ENCODE measurements at places on chromosomes 13 and 19.

DNA sequence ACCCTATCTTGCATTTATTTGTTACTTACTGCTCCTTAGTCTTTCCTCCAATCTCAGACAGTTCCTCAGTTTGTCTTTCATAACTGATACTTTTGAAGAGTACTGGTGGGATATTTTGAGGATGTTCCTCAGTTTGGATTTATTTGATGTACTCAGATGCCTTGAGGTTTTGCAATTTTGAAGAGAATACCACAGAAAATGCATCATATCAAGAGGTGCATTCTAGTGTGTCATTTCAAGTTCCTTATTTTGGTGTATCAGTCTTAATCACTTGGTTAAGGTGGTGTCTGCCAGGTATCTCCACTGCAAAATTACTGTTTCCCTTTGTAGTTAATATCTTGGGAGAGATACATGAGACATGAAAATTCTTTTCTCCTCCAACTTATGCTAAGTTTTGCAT is 75.1 kb downstream of the URI1 start:
- DNase-seq = no peak

DNA sequence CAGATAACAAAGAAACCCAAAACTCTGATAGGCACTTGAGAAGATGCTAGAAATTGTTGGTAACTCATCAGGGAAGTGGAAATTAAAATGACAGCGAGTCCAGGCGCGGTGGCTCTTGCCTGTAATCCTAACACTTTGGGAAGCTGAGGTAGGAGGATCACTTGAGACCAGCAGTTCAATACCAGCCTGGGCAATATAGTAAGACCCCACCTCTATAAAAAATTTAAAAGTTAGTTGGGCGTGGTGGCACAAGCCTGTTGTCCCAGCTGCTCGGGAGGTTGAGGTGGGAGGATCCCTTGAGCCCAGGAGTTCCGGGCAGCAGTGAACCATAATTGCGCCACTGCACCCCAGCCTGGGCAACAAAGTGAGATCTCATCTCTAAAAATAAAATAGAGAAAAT is 2.6 kb upstream of the RYR1 start:
- DNase-seq = no peak

GRCh38 chr19:55284405-55285058 is 735 bp downstream of the BRSK1 start:
- DNase-seq = no peak

DNA sequence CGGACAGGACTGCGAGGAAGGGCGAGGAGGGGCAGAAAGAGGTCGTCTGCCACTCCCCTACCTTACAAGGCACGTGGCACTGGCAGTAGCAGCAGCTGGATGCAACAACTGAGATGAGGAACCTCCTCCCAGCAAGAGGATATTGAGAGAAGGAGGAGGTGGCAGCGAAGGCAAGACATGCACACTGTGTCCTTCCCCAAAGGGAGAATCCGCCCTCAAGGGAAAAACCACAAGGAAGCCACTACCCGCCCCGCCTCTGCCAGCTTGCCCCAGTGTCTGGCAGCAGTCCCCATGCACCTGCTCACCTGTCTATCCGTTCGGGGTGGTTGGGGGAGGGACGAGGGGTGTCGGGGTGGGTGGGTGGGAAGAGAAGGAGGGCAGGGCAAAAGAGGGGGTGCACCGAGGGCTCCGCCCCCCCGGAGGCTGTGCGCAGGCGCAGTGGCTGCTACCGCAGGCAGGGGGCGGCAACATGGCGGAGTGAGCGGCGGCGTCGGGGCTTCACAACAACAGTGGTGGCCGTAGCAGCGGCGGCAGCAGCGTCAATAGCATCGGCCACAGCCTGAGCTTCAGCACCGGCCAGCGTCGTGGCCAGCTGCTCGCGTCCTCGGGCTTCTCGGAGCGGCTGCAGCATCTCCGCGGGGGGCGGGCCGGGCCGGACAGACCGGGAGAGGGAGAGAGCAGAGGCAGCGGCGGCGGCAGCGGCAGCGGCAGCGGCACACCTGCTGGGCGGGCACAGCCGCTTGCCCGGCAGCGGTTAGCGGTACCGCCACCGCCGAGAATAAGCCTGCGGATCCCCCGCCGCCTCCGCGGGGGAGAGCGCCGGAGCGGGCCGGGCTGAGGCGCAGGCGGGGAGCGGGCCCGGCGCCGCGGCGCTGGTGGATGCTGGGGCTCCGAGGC is at the start of gene NBEA:
NBEA (plus strand) TSS at position 436 of the 897 bp plus-strand sequence. CDS start 551 bp downstream, outside the sequence.
- peak; percentile 46 for DNase-seq

GRCh38 chr13:109725297-109725696 is 61.1 kb downstream of the IRS2 start:
- DNase-seq = no peak

- no peak for DNase-seq
Observed at GRCh38 chr19:9645472-9645871, 24.4 kb upstream of the ZNF561 start.

GRCh38 chr19:2371656-2372055 is 11.6 kb downstream of the TMPRSS9 start:
- no peak for DNase-seq

- no peak for DNase-seq
Observed at GRCh38 chr13:74554569-74555275, 420.5 kb upstream of the KLF12 start.

DNA sequence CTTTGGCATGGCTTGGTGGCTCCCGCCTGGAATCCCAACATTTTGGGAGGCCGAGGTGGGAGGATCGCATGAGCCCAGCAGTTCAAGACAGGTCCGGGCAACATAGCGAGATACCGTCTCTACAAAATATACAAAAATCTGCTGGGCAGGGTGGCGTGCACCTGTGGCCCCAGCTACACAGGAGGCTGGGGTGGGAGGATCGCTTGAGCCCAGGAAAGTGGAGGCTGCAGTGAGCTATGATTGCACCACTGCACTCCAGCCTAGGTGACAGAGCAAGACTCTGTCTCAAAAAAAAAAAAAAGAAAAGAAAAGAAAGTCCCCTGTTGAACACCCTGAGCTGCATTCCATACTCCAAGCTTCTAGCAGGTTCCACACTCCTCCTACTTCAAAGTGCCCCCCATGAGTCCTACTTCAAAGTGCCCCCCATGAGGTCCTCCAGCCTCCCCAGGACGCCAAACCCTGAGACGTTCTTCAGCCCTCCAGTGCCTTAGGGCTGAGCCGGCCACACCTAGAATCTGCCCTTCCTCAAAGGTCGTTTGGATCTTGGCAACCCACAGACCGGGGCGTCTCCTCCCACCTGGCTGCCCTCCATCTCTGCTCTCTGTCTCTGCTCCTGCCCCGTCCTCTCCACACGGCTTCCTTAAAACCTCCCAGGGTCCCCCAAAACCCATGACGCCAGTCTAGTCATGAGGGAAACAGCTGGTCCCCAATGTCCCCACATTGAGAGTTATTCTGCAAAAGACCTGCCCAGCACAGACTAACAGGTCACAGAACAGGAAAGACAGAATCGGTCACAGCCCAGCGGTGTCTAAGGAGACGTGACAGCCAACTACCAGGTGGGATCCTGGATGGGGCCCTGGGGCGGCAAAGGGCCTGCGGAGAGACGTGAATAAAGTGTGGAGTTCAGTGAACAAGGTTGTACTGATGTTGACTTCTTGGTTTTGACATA is 4.8 kb downstream of the TJP3 start:
- peak; percentile 37 for DNase-seq

DNA sequence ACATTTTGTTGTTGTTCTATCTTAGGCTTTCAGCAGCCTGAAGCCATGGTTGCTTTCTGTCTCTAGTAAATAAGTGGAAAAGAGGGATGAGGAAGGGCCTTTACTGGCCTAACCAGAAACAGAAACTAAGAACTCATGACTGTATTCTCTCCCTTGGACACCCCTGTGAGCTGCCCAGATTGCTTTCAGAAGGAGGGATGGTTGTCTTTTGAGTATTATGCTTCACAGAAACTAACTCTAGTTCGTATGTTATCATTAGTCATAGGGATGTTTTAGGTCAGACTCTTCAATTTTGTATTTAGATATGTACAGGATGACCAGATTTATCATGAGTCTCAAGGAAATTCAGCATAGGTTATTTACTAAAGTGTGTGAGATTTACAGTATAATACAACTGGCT is 17.5 kb downstream of the BORA start:
- no peak for DNase-seq

- no peak for DNase-seq
Observed at GRCh38 chr13:28584873-28585381, 74.0 kb upstream of the POMP start.

DNA sequence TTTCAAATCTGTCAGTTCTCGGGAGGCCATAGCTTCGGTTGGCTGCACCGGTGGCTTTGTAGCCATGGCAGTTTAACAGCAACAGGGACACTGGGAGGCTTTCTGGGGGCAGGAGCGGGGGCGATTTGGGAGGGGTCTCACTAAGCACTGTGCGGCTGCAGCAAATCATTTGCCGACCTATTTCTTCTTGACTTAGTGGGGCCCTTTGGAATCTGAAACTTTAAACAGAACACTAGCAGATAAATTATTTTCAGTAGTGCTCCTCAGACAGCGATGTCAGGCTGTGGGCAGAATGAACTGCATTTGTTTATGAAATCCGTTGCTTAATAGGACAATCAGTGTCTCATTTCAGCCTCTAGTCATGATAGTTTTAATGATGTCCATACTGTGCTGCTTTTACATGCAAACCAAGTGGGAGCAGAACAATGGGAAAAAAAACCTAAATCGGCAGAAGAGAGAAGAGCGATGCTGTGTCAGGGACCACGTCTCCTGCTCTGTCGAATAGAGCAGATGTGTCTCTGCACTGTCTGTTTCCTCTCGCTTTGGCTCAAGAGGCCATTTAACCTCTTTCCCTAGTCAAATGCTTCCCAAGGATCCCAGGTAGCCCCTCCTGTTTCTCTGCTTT is 211.9 kb downstream of the OLFM4 start:
- DNase-seq = no peak

GRCh38 chr13:107031716-107032115 is 463.8 kb upstream of the ARGLU1 start:
- no peak for DNase-seq

GRCh38 chr13:77637588-77637987 is 59.9 kb upstream of the SLAIN1 start:
- no peak for DNase-seq

DNA sequence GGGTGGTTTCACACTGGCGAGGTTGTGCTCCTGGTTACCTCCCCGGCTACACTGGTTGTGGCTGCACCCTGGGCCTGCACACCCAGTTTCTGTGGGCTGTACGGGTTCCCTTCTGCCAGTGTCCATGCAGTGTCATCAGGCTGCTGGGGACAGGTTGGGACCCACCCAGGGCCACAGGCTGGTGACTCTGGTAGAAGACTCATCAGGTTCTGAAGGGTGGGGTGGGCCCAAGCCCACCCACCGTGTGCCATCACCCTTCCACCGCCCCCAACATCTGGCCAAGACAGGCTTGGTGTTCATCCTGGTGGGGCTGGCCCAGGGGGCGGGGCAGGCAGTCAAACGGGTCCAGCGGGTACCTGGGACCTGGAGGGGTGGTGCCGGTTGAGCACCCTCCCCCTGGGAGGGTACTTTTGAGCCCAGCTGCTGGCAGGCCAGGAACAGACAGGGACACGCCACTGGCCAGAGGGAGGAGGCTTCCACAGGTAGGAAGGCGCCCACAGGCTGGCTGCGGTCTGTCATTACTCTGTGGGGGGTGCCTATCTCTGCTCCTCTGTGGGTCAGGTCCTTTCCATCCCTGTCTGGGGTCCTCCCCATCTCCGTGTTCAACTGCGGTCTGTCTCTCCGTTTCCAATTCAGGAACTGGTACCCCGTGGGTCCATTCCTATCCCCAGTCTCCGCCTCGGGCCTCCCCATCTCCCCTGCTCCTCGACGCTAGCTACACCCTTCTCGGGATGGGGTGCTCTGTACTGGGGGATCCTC is at the start of gene RNF225:
RNF225 (plus strand) TSS at position 437 of the 759 bp plus-strand sequence. CDS start 434 bp downstream, outside the sequence.
- DNase-seq = no peak

- no peak for DNase-seq
Observed at GRCh38 chr13:39209731-39210531, 171.7 kb downstream of the NHLRC3 start.

GRCh38 chr19:709965-710571 is 1.3 kb downstream of the PALM start:
- no peak for DNase-seq

- no peak for DNase-seq
Observed at GRCh38 chr13:95060014-95060519, 241.2 kb downstream of the ABCC4 start.

GRCh38 chr13:80371840-80372509 is 31.0 kb upstream of the SPRY2 start:
- DNase-seq = no peak

- no peak for DNase-seq
Observed at GRCh38 chr13:21475115-21475514, 16.0 kb upstream of the ZDHHC20 start.

DNA sequence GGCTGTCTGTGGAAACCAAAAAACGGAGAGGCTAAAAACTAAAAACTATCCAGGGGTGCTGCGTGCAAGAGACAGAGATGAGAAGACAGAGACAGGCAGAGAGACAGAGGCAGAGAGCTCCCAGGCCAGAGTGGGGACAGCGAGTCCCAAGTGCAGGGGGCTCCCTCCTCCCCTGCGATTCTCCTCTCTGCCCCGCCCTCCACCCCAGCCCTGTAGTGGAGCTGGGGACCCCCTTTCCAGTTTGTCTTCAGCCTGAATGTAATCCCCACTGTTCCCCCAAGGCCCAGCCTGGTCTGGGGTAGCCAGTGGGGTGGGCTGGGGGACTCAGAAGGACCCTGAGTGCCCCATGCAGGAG is 2.0 kb downstream of the NFIC start:
- DNase-seq = no peak

- no peak for DNase-seq
Observed at GRCh38 chr19:40035996-40036395, 20.0 kb downstream of the ZNF780B start.

- peak; percentile 13 for DNase-seq
Observed at GRCh38 chr13:48233046-48233888, at the start of gene ITM2B. Gene ITM2B (plus strand): TSS chr13:48233206. CDS start chr13:48233361, 155 bp downstream.

- no peak for DNase-seq
Observed at GRCh38 chr13:40585911-40586471, 80.5 kb downstream of the FOXO1 start.

DNA sequence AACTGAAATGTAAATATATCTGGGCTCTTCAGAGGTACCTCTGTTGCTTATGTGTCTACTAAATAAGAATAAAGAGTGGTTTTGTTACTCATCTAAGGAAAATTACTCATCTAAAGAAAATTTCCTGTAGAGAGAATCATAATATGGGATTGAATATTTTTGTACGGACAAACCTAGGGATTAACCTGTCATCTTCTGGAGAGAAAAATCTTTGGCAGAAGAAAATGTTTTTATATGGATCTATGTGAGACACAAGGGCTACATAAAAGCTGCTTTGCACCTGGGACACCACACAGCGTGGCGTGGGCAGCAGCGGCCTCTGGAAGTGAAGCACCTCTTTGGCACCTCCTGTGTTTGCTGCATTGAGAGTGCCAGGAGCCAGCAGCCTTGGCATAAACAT is 242.9 kb upstream of the DACH1 start:
- DNase-seq = no peak

DNA sequence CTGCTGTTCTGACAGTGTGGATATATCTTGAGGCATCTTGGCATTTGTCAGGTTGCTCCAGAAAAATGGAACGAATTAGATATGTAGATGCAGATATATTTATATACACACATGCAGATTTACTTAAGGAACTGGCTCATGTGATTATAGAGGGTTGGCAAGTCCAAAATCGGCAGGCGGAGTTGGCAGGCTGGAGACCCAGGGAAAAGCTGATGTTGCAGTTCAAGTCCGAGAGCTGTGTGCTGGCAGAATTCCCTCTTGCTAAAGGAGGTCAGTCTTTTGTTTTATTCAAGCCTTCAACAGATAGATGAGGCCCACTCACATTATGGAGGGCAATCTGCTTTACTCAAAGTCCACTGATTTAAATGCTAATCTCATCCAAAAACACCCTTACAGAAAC is 24.4 kb upstream of the CSNK1A1L start:
- no peak for DNase-seq

Data from HCT116 (cell line).